ENCODE measurements at places on chromosomes 4 and X.

GRCh38 chr4:165806613-165807012, 66.4 kb upstream of the TLL1 start:
- DNase-seq = no peak

DNA sequence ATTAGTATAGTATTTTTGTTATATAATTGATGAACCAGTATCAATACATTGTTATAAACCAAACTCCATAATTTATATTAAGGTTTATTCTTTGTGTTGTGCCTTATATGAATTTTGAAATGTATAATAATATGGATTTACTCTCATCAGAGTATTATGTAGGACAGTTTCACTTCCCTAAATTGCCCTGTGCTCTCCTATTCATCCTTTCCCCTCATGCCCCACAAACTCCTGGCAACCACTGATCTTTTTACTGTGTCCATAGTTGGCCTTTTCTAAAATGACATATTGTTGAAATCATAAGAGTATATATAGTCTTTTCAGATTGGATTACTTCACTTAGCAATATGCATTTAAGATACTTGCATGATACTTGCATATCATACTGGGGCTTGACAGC, 958.1 kb upstream of the GRID2 start:
- DNase-seq = no peak

DNA sequence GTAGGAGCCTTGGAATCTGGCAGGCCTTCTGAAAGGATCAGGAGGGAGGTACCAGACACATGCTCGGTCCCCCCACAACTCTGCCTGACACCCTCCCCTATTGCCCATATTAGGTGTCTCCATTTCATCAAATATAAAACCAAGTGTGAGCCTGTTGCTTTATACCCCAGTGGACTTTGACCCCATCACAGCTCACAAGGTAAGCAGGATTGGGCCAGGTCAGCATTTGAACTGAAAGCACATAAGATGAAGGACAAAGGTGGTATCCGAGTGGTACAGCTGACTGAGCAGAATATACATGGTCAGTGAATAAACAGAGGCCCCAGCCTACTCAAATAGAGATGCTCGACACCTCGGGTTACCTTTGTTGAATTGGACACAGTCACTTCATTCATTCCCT, 20.0 kb downstream of the SLC25A43 start:
- no peak for DNase-seq

- no peak for DNase-seq
Measured at GRCh38 chr4:170087163-170087700, 2.5 kb downstream of the AADAT start.

DNA sequence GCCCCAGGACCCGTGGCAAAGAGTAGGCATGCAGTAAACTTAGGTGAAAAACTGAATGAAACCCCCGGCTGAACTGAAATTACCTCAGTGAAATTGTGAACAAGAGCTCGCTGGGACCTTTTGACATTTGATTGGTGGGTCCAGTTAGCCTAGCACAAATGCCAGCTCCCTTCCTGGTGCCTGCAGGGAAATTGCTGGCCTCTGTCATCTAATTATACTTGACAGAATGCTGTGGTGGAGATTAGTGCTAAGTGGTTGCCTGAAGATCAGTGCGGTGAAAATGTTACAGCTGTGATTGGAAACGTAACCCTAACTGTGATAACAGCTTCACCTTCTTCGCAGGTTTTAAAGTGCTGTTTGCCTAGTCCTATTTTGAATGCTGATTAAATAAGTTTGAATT, 43.0 kb downstream of the ADD1 start:
- DNase-seq = no peak

DNA sequence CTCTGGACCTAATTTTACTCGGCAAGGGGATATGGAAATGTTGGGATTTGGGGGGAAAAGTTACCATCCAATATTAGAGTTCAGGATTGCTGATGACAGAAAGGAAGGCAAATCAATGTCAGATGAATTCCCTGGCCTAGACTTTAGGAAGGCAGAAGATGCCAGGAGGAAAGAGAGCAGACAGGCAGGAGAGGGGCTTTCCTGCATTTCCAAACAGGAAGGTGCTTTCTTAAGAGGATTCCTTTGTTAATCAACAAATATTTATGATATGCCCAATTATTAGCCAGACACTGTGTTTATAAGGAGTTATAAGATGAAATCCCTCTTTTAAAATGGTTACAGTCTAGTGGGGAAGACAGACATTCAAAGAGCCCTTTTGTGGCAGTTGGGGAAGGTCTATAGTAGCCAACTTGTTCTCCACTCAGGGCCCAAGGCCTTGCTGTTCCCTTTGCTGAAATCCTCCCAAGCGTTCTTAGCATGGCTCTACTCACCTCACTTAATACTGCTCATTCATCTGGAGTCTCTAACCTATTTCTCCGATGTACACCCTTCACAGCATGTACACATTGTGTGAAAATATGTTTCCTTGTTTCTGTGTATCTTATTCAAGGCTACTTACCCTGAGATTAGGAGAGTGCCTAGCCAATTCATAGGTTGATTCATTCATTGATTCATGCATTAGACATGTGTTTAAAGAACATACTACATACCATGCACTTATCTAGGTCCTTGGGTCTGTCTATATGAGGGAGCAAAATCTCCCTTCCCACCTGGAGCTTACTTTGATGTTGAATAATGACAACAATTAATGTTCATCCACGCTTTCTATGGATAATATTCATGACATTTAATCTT, 5.3 kb downstream of the IGFBP7 start:
- no peak for DNase-seq

DNA sequence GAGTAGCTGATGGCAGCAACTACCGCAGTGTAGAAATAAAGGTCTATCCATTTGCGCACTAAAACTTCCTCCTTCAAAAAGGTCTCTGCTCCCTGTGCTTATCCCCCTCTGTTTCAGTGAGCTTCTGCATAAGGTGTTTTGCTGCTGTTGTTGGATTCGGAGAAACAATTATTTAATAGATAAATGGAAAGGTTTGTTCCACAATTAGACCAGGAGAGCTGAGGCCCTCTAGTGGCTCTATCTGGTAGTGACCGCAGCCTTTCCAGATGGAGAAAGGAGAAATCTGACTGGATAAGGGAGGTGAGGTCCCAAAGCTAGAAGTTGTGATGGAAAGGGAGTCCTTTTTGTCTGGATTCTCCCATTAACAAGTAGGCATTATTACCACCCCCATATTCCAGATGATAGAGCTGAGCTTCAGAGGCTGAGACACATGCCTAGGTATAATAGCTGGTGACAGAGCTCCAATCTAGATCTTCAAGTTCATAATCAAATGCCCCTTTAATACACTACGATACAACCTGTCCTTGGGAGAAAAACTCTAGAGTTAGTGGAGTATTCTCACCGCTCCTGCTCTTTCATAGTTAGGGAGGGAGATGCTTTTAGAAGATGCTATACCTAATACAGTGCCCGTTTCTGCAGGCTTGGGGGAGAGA, 5.1 kb upstream of the GABRQ start:
- DNase-seq = peak; percentile 7

GRCh38 chr4:167492007-167492406, 257.7 kb upstream of the SPOCK3 start:
- no peak for DNase-seq

DNA sequence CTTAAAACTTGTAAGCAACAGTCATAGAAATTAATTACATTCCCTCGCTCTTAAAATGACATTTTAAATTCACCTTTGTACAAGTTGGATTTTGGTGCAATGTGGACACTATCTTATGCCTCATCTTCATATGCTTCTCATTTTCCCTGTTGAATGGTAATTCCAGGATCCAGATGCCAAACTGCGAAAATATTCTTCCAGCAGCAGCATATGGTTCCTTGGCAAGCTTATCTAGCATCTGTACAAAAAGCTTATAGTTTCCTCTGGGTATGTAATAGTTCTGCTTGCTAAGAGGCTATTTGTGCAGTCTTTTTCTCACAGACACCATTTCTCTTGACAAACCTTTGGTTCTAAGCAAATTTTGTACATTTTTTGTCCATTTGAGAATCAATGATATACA, 2079.7 kb upstream of the AGA start:
- DNase-seq = no peak

- DNase-seq = no peak
Measured at GRCh38 chr4:92266521-92266920, 37.2 kb upstream of the GRID2 start.

DNA sequence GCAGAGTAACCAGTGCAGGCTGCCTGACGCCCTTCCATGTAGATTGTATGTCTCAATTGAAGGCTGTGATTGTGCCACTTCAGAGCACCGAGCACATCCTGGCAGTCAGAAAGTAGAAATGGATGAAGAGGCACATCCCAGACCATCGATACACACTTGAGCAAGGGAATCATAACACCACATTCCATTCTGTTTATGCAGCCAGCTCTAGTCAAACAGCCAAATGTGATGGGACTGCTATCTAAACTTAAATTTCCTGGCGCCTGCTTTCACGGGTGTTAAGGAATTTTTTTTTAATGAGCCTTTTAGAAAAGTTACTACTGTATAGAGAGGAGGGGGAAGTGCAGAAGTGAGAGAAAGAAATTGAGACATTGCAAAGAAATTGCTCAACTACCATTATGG, 84.4 kb downstream of the PPARGC1A start:
- no peak for DNase-seq

DNA sequence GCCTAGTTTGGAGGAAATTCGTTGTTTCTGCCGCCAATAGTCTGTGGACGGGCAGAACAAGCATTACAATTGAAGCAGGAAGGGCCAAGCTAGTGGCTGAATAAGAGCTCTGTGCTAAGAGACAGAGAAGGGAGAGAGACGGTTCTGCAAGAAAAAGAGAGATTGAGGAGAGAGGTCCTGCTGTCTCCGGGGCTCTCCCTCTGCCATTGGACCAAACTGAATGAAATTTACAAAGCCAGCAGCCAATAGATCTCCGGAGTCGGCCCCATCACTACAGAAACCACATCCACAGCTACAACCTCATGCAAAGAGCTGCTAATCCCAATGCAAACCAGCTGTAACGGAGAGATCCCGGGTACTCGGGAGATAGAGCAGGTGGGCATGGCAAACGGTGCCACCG, at the start of gene NLGN4X:
Gene NLGN4X, minus strand, starts transcription at position 148 of the 400 bp plus-strand sequence. CDS start 77,401 bp downstream, outside the sequence.
- DNase-seq = no peak

DNA sequence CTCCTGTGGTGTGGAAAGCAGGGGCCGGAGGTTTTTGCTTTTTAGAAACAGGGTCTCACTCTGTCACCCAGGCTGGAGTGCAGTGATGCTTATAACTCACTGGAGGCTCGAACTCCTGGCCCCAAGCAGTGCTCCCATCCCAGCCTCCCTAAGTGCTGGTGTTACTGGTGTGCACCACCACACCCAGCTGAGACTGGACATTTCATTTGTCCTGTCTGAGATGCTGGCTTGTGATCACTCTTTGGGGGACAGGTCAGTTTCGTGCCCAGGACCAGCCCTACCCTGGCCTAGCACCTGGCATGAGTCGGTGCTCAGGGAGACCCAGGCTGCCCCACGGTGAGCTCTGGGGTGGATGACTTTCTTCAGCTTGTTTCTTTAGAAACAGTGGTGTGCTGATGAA, 11.3 kb downstream of the PSAPL1 start:
- DNase-seq = no peak

- no peak for DNase-seq
Measured at GRCh38 chr4:138972956-138973801, 42.4 kb upstream of the NOCT start.

Data from stimulated activated CD8-positive, alpha-beta memory T cell treated with anti-CD3 and anti-CD28 coated beads, Interleukin-7, amount 100 ng/mL, for 24 hours (primary cell).